Stimulated activated CD8-positive, alpha-beta memory T cell treated with anti-CD3 and anti-CD28 coated beads, Interleukin-7, amount 100 ng/mL, for 1 hour (primary cell): ENCODE measurements at places on chromosomes 12 and 14.

DNA sequence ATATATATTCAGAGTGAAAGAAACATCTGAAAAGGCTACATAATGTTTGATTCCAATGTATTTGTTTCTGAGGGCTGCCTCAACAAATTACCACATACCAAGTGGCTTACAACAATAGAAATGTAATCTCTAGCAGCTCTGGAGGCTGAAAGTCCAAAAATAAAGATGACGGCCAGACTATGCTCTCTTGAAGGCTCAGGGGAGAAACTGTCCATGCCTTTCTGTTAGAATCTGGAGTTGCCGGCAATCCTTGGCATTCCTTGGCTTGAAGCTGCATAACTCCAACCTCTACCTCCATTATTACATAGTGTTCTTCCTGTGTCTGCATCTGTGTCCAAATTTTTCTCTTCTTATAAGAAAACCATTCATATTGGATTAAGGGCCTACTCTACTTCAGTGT lies 68.1 kb upstream of the PLEKHG7 start:
- no peak for DNase-seq

DNA sequence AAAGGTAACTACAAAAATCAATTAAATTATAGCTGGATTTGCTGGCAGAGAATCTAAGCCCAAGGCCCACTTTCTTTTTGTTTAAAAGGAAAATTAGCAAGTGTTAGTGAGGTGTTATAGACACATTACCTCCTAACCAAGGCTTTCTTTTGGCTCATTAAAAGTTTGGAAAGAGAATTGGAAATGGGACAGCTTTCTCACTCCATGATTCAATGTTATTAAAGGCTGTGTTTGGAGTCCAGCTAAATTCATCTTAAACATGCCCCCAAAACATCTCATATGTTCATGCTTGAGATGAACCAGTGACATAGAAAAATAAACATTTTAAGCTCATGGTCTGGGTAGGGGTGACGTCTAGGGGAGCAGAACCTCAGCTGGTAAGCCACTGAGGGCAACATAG lies 13.4 kb upstream of the PGF start:
- no peak for DNase-seq

DNA sequence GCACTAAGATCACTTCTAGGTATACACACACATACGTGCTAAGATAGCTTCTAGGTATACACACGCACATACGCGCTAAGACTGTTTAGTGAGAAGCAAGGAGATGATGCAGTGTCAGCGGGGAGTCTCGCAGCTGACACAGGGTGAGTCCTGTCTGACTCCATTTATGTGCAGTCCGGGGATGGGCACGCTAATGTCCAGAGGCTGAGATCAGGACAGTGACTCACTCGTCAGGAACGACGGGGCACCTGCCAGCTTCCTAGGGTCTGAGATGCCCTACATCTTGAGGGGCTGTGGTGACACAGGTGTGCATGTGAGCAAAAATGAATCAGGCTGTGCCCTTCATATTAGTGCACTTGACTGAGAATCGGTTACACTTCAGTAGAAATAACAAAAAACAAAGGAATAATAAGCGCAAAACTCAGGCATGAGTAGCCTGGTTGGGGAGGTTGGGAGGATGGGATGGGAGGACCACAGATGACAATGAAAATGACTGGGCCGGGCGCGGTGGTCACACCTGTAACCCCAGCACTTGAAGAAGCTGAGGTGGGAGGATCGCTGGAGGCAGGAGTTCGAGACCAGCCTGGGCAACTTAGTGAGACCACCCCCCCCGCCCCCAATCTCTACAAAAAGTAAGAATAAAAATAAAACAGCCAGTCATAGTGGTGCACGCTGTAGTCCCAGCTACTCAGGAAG lies 29.1 kb upstream of the ULK1 start:
- DNase-seq, result no peak

GRCh38 chr12:106247674-106248311 lies at the start of gene CKAP4:
CKAP4 (minus strand) TSS chr12:106248020; CDS start chr12:106247851, 169 bp downstream.
- DNase-seq, result no peak

DNA sequence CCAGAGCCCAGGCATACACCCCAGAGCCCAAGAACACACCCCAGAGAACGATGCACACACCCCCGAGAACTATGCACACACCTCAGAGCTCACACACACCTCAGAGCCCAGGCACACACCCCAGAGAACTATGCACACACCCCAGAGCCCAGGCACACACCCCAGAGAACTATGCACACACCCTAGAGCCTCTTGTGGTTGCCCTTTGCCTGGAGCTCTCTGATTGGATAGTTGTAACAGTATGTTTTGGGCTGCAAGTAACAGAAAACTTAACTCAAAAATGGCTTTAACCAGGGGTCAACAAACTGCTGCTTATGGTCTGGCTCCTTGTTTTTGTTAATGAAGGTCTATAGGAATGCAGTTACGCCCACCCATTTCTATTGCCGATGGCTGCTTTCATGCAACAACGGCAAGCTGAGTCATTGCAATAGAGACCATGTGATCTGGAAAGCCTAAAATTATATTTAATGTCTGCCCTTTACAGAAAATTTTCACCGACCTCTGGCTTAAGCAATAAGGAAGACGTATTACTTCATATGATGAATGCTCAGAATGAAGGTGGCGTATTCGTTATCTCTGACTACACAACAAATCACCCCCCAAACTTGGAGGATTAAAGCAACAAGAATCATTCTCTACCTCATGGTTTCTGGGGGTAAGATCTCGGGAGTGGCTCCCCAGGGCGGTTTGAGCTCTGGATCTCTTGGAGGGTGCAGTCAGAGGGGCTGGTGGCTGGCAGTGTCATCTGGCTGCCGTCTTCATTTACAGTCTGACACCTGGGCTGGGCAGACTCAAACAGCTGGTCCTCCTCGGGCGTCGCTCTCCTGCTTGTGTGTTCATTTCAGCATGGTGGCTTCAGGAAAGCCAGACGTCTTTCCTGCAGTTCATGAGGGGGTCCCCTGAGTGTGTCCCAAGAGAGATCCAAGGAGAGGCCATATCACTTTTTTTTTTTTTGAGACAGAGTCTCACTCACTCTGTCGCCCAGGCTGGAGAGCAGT lies 66.3 kb upstream of the NCOR2 start:
- no peak for DNase-seq

DNA sequence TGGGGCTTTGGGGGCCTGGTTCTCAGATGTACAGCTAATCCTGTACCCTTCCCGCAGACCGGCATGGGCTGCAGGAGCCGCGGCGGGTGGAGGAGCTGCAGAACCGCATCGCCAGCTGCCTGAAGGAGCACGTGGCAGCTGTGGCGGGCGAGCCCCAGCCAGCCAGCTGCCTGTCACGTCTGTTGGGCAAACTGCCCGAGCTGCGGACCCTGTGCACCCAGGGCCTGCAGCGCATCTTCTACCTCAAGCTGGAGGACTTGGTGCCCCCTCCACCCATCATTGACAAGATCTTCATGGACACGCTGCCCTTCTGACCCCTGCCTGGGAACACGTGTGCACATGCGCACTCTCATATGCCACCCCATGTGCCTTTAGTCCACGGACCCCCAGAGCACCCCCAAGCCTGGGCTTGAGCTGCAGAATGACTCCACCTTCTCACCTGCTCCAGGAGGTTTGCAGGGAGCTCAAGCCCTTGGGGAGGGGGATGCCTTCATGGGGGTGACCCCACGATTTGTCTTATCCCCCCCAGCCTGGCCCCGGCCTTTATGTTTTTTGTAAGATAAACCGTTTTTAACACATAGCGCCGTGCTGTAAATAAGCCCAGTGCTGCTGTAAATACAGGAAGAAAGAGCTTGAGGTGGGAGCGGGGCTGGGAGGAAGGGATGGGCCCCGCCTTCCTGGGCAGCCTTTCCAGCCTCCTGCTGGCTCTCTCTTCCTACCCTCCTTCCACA lies 7.6 kb downstream of the NR4A1 start:
- no peak for DNase-seq

- DNase-seq, result no peak
Observed at GRCh38 chr12:32053881-32054624, 52.6 kb upstream of the BICD1 start.

DNA sequence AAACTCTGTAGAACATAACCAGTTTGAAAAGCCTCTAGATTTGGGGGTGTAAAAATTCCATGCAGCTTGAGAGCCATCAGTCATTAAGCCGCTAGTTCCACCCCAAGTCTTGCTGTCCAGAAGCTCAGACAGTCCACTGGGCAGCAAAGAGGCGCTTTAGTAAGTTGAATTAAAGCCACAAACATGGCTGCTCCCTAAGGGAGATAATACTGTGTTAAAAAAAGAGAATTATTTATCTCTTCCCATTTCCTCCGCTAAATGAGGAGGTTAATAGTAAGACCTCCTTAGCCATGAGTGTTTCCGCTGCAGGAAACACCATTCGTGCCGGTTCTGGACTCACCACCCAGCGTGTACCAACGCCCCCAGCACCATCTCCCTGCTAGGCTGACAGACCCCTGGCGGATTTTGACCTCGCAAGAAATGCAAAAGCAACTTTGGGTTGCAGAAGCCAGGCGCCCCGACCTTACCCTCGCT lies 536 bp downstream of the TM7SF3 start:
- DNase-seq, result no peak

GRCh38 chr14:60867503-60868172 lies 113.2 kb downstream of the TRMT5 start:
- no peak for DNase-seq

DNA sequence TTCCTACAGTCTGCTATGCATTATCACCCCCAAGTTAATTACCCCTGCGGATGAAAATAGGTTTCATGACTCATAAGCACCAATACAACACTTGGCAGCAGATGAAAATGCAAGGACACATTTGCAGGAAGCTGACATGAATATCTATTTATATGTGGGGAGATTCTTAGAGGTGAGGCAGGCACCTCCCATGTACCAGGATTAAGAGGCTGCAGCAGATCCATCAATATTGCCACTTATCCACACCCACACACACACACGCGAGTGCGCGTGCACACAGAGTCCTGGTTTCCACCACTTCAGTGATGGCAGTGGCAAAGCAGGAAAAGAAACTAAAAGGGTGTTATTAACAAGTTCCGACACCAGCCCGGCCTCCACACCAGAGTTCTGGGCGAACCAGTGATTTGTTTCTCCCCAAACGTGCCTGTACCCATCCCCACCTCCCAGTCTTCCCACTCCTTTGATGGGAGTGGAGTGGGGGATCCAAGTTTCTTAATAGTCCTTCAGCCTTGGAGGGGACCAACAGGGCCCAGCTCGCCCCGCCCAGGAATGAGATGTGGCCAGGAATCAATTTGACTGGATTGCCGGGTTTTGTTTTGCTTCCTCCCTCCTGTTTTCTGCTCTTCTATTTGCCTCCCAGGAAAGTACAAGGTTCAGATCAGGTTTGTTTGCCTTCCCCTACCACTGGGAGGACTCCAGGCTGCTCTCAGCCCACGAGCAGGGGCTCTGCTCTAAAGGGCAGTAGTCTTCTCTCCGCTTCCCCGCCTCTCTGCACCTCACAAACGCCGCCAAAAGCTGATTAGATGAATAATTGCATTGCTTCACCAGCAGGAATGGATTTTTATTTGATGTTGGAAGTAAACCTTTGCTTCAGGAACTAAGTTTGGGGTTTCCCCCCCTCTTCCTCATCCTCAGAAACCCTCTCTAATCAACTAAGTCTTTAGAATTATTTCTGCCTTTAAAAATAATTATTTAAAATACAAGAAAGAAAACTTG lies 5.2 kb downstream of the IRF2BPL start:
- DNase-seq, result no peak

DNA sequence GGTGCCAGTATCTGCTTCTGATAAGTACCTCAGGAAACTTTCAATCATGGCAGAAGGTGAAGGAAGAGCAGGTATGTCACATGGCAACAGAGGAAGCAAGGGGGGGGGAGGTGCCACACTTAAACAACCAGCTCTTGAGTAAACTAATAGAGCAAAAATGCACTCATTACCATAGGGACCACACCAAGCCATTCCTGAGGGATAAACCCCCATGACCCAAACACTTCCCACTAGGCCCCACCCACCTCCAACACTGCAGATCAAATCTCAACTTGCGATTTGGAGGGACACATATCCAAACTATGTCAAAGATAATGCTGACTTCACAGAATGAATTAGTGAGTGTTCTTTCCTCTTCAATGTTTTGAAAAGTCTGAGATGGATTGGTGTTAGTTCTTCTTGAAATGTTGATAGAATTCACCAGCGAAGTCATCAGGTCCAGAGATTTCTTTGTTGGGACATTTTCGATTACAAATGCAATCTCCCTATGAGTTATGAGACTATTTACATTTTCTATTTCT lies 16.6 kb downstream of the TFCP2 start:
- DNase-seq, result no peak

DNA sequence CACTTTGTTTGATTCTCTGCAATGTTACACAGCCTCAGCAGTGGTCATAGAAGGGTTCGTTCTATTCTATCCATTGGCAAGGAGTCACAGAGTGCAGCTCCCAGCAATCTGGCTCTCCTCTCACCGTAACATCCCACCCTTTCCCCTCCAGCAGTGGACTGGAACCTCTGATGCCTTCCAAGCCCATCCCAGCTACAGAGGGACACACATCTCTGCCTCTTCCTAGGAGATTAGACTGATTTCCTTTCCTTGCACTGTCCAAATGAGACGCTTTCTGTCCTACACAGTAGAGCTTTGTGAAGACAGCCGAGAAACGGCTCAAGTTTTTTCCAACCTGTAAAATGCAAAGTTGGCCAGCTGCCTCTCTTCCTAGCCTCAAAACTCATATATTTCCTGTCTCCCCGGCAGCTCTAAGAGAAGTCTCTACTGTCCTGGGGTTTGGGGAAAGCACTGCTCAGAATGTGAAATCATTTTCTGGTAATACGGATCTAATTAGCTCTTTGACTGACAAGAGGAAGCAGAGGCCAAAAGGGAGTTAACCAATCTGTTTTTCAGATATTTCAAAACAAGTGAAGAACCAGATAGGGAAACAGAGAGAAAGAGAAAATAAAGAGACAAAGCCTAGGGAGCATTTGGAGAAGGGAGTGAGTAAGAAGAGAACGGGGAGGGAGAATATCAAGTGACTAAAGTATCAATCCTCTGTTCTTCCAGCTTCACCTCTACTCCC lies 516 bp downstream of the NINJ2 start:
- DNase-seq, result no peak

DNA sequence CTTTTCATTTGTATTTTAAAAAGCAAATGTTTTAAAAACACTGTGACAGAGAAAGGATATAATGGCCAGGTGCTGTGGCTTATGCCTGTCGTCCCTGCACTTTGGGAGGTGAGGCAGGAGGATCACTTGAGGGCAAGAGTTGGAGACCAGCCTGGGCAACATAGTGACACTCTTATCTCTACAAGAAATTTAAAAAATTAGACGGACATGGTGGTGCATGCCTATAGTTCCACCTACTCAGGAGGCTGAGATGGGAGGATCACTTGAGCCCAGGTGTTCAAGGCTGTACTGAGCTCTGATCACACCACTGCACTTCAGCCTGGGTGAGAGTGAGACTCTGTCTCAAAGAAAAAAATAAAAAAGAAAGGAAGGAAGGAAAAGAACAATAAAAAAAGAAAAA lies 7.8 kb downstream of the RFX4 start:
- no peak for DNase-seq

DNA sequence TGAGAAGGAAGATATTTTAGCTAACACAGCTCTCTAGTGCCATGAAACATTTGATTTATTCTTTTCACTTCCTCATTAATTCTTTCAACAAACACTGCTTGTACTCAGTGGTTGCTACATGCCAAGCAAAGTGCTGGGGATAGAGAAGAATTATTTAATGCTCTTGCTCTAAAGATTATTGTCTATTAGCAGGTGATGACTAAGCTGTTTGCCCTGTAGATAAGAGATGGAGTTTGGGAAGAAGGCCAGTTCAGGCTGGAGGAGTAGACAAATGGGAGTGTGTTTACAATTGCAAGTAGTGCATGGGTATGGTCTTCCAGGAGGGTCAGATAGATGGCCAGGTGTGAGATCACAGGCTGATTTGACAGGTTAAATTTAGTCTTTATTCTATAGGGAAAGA lies 99.8 kb upstream of the SEL1L start:
- no peak for DNase-seq

- no peak for DNase-seq
Observed at GRCh38 chr14:35669782-35670181, 135.8 kb downstream of the INSM2 start.

GRCh38 chr12:49489720-49490119 lies 49.1 kb upstream of the KCNH3 start:
- DNase-seq, result no peak
